ENCODE measurements at places on chromosomes 11 and 22.
A peak's percentile ranks its signal among the peaks of the same experiment; 100 is the strongest.

GRCh38 chr11:86372586-86372985 is 2.1 kb upstream of the CCDC81 start:
- DNase-seq = no peak

DNA sequence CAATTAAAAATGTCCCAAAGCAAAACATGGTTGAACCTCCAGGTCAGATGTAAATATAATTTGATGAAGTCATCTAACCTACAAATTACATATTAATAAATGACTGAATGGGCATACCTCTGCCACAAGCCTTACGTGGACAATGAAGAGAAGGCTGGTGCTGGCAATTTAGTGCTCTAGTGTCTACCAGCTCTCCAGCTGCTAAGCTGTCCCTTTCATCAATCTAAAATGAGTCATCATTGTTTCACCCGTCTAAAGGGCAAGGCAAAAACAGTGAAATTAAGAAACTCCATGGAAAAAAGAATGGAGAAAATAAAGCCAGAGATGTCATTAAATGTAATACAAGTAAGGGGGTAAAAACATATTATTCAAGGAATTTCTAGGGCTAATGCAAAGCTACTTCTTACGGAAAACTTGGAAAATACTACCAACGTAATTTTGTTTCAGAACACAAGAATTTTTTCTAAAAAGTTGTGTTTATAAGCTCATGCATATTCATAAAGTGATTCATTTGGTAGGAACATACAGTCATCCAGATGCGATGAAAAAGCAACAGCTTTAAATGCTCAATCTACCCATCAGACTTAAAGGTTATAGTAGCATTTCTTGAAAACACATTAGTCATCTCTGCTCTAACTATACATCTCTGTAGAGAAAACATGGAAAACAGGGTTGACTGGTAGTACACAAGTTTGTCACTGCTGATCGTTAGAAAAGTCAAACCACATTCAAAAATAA is 71.5 kb downstream of the SIK3 start:
- no peak for DNase-seq

GRCh38 chr22:41308544-41308947 is 7.2 kb downstream of the ZC3H7B start:
- no peak for DNase-seq

DNA sequence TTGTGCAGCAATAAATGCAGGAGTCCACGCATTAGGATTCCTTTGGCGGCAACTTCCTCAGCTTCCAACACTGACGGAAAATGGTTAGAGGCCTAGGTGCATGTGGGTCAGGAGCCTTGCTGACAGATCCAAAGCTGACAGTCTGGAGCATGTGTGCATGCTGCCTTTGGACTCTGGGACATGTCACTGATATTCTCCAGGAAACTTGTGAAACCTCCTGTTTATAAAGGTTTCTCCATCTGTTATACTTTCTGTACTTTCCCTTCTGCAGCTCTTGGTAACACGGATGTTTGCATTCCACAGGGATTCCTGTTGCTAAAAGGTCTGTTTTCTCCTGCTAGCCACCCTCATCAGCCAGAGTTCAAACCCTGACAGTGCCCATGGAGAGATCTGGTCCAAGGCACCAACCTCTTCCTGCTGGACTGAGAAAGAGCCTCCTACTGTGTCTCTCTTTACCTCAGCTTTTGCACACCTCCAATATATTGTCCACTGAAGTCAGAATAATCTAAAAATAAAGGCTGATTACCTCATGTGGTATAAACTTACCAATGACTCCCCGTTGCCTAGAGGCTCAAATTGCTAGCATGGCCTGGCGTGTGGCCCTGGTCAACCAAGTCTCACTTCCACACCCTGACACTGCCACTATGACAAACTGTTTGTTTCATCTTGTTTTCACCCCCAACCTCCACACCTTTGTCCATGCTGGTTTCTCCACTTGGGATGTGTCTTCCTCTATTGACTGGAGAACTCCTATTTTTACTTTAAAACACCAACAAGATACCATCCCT is 31.1 kb upstream of the LYVE1 start:
- no peak for DNase-seq

DNA sequence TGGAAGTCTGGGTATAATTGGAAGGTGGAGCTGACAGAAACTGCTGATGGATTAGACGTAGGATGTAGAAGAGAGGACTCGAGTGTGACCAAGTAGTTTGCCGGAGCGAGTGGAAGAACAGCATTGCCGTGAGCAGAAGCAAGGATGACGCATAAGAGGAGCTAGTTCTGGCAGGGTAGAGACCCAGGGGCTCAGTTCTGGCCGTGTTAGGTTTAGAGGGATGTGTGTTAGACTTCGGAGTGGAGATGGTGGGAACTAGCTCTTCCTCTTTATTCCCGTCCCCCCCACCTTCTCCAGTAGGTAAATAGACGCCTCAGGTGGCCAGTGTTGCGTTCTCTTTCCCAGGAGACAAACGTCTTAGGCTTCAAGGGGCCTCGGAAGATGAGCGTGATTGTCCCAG is 19.1 kb downstream of the TUB start:
- DNase-seq = no peak

DNA sequence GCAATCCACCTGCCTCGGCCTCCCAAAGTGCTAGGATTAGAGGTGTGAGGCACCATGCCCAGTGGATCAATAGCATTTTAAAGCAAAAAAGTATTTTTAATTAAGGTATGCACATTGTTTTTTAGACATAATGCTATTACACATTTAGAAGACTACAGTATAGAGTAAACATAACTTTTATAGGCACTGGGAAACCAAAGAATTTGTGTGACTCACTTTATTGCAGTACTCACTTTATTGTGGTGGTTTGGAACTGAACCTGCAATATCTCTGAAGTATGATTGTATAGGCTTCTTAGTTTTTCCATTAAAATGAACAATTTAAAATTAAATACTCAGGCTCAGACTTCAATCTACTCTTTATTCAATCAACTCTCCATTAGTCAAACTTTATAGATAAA is 17.5 kb upstream of the CD3E start:
- DNase-seq = no peak

DNA sequence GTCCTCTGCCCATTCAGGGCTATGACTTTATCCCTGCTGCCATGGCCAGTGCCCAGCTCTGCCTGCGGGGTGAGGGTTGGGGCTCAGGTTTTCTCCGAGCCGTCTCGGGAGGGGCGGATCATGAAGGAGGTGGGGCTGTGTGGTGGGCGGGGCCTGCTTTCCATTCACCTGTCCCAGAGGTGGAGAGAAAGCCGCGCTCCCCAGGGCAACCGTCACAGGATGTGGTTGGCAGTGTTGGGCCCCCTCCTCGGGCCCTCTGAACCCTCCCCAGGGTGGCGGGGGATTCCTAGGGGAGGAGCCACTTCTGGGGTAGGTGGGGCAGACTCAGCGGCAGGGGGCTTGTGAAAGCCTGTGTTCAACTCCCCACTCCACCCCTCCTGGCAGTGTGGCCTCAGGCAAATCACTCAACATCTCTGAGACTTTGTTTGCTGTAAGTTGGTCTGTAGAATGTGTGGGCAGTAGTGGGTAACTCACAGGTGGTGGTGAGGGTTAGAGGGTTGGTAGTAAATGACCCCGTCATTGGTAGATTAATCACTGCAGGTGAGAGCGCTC is 50.3 kb downstream of the CD6 start:
- DNase-seq = peak; percentile 84

- no peak for DNase-seq
Observed at GRCh38 chr11:13315517-13316432, 38.2 kb downstream of the BMAL1 start.

DNA sequence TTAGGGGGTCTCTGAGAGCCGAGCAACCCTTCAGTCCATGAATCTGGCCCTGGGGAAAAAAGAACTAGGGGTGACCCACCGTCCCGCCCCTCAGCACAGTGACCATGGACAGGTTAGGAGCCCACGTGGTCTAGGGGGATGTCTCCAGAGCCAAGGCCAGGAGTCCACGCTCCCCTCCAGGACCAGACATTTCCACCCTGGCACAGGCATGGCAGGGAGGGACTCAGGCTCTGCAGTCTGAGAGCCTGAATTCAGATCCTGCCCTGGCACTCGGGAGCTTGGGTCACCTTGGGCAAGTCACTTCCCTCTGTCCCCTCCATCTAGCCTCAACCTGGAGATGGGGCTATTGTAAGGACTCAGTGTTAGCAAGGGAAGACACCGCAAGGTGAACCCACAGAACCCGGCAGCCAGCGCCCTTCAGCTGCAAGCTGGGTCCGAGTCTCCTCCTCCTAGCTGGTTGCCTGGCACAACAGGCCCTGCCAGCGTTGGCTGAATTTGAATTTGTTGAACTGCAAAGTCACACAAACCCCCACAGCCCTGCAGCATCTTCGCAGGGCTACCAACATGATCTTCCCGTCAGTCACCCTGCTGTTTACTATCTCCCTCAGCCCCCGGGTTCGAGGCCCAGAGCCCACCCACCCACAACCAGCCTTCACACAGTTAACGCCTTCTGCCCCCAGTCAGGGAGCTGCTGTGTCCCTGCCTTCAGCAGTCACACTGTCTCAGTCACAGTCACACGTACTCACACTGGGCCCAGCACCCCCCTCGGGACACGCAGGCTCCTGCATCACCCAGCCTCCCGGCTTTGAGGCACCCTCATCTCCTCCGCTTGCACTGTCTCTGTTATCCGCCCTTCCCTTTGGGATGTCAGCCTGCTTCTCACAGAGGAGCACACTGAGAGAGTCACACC is 603 bp upstream of the PDGFB start:
- DNase-seq = no peak

- DNase-seq = no peak
Observed at GRCh38 chr22:36493690-36494110, 12.3 kb upstream of the TXN2 start.

- no peak for DNase-seq
Observed at GRCh38 chr22:48535868-48536540, 1291.7 kb downstream of the BRD1 start.

- DNase-seq = no peak
Observed at GRCh38 chr11:40134820-40135570, 1324.5 kb downstream of the LRRC4C start.

DNA sequence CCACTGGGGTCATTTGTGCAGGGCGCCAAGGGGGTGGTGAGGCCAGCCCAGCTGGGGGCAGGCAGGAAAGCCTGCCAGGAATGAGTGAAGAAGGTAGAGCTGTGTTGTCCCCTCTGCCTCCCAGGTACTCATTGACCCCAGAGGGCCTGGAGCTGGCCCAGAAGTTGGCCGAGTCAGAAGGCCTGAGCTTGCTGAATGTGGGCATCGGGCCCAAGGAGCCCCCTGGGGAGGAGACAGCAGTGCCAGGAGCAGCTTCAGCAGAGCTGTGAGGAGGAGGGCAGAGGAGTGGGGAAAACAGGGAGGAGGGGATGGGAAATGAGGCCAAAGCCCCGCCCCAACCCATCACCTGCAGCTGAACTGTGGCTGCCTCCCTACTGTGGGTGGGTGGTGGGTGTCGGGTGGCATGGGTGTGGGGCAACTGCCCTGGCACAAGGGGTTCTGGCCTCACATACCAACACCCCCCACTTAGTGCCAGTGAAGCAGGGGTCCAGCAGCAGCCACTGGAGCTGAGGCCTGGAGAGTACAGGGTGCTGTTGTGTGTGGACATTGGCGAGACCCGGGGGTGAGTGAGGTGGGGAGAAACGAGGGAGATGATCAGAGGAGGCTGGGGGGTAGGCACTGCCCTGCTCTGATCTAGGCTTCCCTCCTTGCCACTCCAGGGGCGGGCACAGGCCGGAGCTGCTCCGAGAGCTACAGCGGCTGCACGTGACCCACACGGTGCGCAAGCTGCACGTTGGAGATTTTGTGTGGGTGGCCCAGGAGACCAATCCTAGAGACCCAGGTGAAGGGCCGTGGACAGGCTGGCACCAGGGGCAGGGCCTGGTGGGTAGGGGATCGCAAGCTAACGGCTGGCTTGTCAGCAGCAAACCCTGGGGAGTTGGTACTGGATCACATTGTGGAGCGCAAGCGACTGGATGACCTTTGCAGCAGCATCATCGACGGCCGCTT is 3.0 kb downstream of the MUS81 start:
- DNase-seq = no peak

- no peak for DNase-seq
Observed at GRCh38 chr22:37239336-37240239, 4.5 kb downstream of the RAC2 start.

GRCh38 chr22:20259327-20259688 is 8.8 kb downstream of the RTN4R start:
- no peak for DNase-seq

DNA sequence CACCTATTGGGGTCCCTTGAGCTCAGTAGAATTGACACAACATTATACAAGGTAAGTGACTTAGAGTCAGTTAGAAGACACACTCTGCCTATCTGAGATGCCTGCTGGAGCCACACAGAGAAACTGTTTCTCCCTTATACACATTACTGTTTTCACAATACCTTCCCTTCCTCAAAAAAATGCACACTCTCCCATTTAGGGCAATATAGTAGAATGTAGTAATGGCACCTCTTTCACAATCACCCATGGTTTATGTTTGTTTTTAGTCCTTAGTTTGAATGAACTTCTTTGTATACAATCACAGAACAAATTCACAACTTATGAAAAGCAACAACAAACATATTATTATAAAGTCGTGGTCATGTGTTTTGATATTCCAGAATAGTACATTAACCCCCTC is 14.3 kb downstream of the OR52H1 start:
- DNase-seq = no peak

- DNase-seq = peak; percentile 22
Observed at GRCh38 chr11:130070109-130070845, 583 bp downstream of the APLP2 start.

DNA sequence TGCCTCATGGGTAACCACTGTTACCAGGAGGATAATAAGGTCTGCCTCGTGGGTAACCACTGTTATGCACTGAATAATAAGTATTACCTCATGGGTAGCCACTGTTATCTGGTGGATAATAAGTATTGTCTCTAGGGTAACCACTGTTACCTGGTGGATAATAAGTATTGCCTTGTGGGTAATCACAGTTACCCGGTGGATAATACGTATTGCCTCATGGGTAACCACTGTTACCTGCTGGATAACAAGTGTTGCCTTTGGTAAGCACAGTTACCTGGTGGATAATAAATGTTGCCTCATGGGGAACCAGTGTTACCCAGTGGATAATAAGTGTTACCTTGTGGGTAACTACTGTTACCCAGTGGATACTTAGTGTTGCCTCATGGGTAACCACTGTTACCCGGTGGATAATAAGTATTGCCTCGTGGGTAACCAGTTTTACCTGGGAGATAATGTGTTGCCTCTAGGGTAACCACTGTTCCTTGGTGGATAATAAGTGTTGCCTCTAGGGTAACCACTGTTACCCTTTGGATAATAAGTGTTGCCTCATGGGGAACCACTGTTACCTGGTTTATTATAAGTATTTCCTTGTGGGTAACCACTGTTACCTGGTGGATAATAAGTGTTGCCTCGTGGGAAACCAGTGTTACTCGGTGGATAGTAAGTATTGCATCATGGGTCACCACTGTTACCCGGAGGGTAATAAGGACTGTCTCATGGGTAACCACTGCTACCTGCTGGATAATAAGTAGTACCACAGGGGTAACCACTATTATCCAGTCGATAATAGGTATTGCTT is 10.6 kb upstream of the NXPE4 start:
- no peak for DNase-seq

- no peak for DNase-seq
Observed at GRCh38 chr11:70729949-70730348, 331.6 kb downstream of the CTTN start.

DNA sequence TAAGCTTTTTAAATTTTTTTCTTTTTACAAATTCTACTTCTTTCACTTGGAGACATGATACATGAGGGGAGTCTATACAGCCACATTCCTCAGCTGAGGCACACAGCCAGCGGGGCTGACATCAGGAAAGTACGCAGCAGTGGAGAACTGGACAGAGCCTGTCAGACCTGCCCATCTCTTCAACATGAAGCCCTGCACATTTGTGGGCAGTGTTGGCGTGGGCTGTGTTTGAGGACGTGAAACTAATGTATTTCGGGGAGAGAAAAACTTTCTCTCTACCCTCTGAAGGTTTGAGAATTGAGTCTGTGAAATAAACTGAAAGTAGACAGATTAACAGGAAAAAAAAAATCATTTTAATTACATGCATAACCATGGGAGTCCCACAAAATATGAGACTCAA is 84.8 kb upstream of the HTATIP2 start:
- no peak for DNase-seq
